ENCODE measurements at places on chromosomes 6 and 20.

GRCh38 chr6:466564-466963, 75.0 kb downstream of the IRF4 start:
- no peak for DNase-seq

DNA sequence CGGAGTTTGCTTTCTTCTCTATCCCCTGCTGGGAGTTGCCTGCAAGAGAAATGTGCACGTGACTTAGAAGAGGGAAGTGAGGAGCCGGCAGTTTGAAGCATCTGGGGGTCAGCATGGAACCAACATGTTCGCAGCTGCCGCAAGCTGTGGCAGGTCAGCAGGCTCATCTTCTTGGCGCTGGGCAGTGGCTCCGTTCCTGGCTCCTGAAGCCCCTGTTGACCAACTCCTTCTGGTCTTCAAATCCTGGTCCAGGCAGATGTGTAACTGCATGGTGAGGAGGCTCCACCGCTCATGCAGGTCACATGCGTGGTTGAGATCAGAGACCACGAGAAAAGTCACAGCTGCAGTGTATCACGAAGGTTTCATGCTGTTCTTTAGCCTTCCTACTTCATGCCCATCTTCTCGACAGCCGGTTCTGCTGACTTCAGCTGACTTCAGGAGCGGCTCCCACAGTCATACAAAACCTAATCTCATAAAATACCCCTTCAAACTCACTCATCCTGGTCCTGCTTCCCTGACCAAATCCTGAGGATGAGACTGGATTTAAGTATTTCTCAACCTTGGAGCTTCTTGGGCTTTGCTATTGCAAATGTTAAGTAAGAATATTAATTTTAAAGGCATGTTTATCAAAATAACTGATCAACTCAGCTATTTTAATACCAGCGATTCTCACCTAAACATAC, 44.9 kb upstream of the BCAS1 start:
- no peak for DNase-seq

DNA sequence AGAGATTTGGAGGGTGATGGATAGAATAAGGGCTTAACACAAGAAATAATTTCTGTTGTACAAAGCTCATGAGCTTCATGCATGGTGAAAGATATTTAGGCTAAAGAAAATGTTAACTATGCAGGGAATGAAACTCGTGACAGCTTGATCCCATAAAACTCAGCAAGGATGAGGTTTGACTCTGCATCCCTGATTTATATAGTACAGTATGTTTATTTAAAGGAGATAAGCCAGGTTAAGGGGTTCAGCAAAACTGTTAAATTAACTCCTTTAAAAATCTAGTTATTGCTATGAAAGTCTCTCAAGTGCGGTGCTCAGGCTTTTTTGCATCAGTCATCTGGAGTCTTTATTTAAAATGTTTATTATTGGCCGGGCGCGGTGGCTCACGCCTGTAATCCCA, 326.4 kb downstream of the LAMA2 start:
- no peak for DNase-seq

DNA sequence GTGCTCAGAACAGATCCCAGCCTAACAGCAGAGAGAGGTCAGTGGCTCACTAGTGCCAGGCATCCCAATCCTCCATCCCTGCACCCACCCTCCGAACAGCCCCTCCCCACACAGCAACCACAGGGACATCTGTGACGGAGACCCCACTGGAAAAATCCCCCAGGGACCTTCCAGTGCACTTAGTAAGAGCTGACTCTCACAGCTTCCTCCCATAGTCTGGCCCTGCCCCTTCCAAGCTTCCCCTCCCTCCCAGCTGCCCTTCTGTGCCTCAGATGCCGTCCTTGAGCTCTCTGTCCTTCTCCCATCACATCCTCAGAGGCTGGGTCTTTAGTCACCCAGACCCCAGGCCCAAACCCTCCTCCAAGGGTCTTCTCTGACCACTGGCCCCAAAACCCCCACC, 9.7 kb upstream of the THBS2 start:
- no peak for DNase-seq

GRCh38 chr20:18832546-18833200, 19.1 kb downstream of the SCP2D1 start:
- DNase-seq: no peak

DNA sequence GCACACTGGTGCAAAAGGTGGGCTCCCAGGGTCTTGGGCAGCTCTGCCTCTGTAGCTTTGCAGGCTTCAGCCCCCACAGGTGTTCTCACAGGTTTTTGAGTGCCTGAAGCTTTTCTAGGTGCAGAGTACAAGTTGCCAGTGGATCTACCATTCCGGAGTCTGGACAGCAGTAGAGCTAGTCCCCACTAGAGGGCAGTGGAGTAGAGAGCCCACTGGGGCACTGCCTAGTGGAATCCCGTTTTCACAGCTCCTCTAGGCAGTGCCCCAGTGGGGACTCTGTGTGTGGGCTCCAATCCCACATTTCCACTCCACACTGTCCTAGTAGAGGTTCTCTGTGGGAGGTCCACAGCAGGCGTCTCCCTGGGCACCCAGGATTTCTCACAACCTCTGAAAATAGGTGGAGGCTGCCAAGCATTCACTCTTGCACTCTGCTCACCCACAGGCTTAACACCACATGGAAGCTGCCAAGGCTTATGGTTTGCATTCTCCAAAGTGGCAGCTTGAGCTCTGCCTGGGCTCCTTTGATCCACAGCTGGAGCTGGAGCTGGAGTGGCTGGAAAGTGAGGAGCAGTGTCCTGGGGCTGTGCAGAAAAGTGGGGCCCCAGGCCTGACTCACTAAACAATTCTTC, 86.3 kb upstream of the PROKR2 start:
- no peak for DNase-seq

DNA sequence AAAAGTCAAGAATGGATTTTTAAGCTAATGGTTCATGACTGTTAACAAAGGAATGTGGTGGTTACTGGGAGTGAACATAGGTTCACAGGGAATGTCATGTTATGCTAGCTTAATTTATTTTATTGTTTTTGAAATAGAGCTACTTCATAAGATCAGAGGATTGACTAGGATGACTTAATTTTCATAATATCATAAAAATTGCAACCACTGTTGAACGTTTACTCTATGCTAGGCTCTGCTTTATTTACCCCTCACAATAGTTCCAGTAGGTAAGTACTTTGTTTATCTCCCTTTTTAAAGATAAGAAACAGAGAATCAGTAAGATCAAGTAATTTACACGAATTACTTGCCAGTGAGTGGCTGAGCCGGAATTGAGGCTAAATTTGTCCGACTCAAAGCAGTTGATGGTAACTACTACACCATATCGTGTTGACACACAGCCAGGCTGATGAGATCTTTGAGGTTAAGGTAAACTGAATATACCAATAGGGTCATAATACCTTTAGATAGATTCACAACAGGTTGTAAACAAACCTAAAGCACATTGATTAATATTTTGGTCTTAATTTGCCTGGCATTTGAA, 194.6 kb upstream of the CITED2 start:
- no peak for DNase-seq

- DNase-seq: no peak
Observed at GRCh38 chr20:4905613-4906012, 95.7 kb downstream of the SLC23A2 start.

GRCh38 chr6:33815854-33816253, 12.1 kb upstream of the MLN start:
- no peak for DNase-seq

DNA sequence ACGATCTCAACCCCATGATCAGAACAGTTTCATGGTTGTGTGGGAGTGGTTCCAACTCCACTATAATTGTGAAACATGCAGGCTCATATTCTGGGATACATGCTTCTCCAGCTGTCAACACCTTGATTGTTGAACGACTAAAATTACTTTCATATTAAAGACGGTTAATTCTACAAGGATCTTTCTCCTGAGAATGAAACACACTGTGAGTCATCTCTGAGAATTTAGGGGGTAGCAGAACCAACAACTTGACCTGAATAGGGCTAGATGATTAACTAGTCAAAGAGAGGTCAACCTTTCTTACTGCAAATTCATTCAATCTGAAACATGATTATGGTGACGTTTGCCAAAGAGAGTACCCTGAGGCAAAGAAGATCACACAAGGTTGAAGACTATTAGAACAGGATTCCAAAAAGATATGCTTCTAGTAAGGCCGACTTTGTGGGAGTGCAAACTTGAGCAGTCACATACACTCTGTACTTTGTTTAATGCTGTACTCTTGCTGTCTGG, 175.2 kb upstream of the CITED2 start:
- no peak for DNase-seq

GRCh38 chr6:56986611-56987010, 31.7 kb downstream of the BEND6 start:
- DNase-seq: no peak

- DNase-seq: no peak
Observed at GRCh38 chr20:48702455-48702913, 125.3 kb downstream of the PREX1 start.

DNA sequence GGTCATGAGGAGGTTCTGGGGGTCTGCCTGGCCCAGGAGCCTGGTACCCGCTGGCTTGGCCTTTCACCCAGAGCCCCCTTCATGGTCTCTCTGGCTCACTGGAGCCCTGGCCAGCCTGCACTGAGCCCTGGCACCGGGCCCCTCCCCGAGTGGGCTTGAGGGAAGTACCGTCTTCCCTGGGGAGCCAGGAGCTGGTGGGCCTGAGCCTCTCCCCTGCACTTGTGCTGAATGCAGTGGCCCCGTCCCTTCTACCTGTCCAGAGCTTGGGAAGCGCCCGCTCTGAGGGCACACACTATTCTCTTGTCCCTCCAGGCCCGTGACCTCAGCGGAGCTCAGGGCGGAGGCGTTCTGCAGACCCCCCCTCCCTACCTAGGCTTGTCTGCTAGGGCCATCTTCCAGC, 62.2 kb downstream of the TCP11 start:
- no peak for DNase-seq

DNA sequence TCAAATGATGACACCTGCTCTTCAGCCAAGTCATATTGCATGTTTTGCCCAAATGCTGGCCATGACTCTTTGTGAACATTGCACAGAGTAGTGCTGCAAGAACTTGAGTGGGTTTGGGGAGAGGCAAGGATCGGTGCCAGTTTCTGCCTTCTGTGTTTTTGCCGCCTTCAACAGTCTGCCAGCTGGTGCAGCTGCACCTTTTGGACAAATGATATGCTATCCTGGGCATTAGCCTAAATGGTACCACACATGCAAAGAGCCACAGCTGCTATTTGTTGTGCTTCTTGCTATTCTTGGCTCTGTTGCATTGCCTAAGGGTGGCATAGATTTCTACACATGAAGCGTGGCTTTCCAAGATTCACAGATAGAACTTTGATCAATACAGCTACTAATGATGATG, 189.0 kb upstream of the CCN2 start:
- DNase-seq: no peak

GRCh38 chr20:47878601-47879027, 93.3 kb upstream of the SULF2 start:
- DNase-seq: no peak

- no peak for DNase-seq
Observed at GRCh38 chr6:53918854-53919510, 124.2 kb downstream of the LRRC1 start.

DNA sequence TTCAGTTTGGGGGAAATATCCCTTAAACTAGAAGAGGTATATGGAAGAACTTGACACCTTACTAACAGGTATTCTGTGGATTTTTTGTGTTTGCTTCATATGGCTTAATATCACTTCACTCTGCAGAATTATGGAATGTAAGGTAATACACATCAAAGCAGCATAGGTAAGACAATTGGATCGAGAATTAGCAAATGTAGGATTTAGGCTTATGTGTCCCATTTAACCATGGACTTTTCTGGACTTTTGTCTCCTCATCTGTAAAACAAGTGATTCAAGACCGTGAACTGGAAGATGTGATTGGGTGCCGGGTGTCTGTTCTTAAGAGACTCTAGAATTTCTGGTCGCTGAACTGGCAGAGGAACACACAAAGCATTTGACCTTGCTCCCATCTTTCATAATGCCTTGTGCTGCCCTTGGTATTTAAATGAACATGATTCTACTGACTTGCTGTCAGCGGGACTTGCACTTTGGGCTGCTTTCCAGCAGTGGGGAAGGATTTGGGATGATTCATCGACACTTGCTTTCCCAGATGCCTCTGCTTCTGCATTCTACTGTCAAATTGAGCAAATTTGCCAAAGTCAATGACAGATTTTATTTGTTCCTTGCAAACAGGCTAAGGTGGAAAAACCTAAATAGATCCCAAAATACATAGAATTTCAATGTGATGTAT, 199.8 kb downstream of the PLCB1 start:
- no peak for DNase-seq

DNA sequence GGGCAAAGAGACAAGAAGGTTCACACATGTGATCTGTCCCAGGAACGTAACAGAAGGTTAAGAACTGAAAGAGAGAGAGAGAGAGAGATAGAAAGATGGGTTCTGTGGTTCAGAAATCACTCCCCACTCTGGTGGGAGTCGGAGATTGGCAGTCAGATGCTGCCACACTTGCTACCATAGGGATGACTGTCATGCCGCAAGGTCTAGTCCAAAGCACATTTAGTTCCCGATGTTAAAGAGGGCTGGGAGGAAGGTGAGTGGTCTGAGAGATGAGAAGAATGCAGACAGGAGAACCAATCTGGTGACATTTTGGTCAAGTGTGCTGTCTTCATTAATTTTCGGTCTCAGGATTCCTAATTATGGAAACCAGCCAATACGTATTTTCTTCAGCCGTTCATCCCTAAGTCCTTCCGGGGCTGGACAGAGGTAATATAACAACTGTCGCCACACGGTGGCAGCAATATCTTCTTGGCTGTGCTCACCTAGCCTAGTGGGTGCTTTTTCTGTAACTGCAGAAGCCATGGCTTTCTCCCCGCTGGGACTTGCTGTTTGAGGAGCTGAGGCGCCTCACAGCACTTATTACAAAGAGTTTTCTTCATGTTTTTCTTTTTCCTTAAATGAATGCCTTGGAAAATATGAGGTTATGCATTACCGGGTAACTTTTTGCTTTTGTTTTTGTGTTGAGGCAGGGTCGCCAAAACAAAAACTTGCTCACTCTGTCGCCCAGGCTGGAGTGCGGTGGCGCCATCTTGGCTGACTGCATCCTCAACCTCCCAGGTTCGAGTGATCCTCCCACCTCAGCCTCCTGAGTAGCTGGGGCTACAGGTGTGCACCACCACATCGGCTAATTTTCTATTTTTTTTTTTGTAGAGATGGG, 46.0 kb downstream of the SLC35D3 start:
- DNase-seq: peak; percentile 73

GRCh38 chr20:11753155-11753554, 164.5 kb upstream of the BTBD3 start:
- DNase-seq: no peak

DNA sequence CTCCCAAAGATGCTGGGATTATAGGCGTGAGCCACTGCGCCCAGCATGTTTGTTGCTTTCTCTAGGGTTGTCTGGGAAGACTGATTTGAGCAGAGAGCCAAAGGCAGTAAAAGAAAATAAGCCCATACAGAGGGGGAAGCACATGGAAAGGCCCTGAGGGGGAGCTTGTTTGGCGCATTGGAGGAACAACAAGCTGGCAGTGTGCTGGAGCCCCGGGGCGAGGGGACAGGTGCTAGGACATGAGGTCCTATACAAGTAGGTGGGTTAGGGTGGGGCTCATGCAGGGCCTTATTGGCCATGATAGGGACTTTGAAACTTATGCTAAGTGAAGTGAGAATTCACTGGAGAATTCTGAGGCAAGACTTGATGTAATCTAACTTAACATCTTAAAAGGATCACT, 35.3 kb downstream of the CD109 start:
- DNase-seq: no peak

GRCh38 chr6:122712093-122712447, 67.4 kb upstream of the FABP7 start:
- DNase-seq: no peak

Data from CD8-positive, alpha-beta memory T cell (primary cell).